Activated naive CD4-positive, alpha-beta T cell treated with anti-CD3 and anti-CD28 coated beads for 36 hours (primary cell): ENCODE measurements at places on chromosomes 6 and 20.
A peak's percentile ranks its signal among the peaks of the same experiment; 100 is the strongest.

GRCh38 chr6:84284428-84285049 is 57.1 kb upstream of the CEP162 start:
- no peak for DNase-seq

DNA sequence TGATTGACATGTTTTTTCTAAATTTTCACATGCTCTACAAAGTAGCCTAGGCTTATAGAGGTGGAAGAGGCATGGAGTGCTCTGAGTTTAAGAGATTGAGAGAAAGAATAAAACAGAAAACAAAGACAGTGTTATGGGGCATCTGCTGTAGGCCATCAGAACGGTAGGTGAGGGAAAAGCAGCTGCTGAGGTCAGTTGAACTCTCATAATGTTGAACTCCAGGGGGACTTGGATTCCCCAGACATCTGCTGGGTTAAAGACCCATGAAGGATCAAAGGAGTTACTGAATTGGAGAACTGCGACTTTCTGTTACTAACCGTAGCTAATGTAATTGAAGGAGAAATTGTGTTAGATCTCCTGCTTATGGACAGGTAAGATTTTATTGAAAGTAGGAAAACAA is 333.9 kb downstream of the TFAP2B start:
- DNase-seq = no peak

GRCh38 chr6:143225929-143226328 is 165.2 kb downstream of the AIG1 start:
- no peak for DNase-seq

GRCh38 chr6:91281901-91282300 is 695.0 kb upstream of the MAP3K7 start:
- DNase-seq = no peak

DNA sequence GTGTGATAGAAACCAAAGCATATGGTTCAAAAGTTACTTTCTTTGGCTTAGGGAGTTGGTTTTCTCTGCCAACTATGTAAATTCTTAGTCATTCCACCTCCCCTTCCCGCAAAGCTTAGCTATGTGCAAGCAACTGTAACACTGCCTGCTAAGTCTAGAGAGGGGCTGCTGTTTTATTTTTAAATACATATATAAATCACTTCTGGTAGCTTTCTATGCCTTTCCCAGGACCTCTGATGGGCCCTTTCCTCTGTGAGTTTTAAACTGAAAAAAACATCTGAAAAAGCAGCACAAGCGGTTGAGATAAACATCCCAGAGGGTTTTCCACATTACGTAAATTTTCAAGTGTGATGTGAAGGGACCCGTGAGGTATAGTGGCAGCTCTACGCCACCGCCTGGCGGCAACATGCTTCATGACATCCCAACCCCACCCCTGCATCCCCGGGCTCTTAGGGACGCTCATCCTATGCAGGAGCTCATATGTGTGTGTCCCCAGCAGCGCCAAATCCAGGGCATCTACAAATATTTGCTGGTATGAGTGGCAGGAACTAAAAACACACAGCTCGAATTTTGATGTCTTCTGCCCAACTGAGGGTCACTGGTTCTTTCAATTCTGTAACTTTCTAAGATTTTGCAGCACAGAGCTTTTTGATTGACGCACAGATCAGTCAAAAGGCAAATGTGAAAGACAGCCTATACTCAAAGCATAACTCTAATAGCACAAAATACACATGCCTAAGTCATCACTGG is 12.7 kb downstream of the SAYSD1 start:
- DNase-seq = peak; percentile 31

DNA sequence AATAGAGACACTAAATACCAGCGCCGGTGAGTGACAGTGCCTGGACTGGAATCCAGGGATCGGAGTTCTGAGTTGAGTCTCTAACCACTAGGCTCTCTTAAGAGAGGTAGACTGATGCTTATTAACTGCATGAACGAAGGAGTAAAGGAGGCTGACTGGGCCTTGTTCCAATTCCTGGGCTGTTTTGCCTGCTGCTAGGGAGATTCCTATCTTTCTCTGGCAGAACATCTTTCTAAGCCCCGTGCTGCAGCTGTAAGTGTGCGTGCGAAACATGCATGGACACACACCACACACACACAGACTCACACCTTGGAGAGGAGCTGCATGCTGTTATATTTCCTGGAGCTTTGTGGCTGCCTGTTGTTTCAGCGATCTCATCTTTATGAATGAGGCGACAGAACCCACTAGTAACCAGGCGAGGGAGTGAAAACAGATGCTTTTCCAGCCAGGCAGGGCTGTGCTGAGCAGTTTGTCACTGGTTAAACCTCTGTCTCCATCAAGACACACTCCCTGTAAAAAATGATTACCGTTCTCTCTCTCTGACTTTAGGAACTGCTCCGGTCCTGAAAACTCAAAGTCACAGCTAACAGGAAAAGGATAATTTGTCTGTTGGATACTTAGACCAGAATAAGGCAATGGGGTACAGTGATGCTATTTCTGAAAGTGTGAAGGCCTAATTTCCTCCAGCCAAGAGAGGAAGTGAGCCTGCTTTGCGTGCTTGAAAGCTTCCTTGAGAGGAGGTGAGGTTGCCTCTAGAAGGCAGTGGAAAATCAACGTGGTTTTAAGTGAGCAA is 157.4 kb upstream of the ZNF217 start:
- peak; percentile 66 for DNase-seq
